ENCODE measurements at places on chromosomes 6 and 20.
A peak's percentile ranks its signal among the peaks of the same experiment; 100 is the strongest.

- H3K36me3 ChIP-seq = no peaks in the 10 kb centered on the region
- no peak for DNase-seq
- H3K4me1 ChIP-seq = no peaks in the 10 kb centered on the region
- H3K27ac ChIP-seq = no peak overlapping the region
- H3K4me3 ChIP-seq = no peak overlapping the region
These were observed 454.6 kb upstream of the EYS start for GRCh38 chr6:66161546-66162108.

DNA sequence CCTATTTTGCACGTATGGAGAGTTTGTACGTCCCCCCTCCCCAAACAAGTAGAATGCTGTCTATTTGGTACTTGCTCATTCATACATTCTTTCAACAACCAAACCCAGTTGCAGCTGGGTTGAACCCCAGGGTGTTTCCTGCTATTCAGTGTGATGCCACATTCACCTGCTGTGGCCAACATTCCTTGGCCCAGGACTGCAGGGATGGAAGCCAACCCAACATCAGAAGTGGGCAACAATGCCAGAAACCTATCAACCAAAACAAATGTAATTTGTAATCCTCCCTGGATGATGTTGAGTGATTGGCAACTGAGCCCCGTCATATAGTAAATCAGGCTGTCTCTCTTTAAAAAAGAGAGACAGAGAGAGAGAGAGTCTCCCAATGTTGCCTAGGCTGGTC, 8.9 kb downstream of the NT5E start:
- peaks cover 92% of the 10 kb centered on the region for H3K4me1 ChIP-seq
- no peak for DNase-seq
- peaks cover 32% of the 10 kb centered on the region for H3K36me3 ChIP-seq
- H3K27ac ChIP-seq = peak overlapping the region; percentile 10
- peaks cover 3% of the 10 kb centered on the region for H3K27me3 ChIP-seq
- no peak overlapping the region for H3K4me3 ChIP-seq

GRCh38 chr6:134161041-134161440, 108.6 kb upstream of the SLC2A12 start:
- peaks cover 2% of the 10 kb centered on the region for H3K27me3 ChIP-seq
- H3K4me1 ChIP-seq = no peaks in the 10 kb centered on the region
- no peak for DNase-seq

- no peak overlapping the region for H3K4me3 ChIP-seq
- H3K36me3 ChIP-seq = no peaks in the 10 kb centered on the region
- no peaks in the 10 kb centered on the region for H3K27me3 ChIP-seq
- no peak overlapping the region for H3K27ac ChIP-seq
- no peak for DNase-seq
These were observed 30.0 kb downstream of the ALDH5A1 start for GRCh38 chr6:24524805-24525204.

DNA sequence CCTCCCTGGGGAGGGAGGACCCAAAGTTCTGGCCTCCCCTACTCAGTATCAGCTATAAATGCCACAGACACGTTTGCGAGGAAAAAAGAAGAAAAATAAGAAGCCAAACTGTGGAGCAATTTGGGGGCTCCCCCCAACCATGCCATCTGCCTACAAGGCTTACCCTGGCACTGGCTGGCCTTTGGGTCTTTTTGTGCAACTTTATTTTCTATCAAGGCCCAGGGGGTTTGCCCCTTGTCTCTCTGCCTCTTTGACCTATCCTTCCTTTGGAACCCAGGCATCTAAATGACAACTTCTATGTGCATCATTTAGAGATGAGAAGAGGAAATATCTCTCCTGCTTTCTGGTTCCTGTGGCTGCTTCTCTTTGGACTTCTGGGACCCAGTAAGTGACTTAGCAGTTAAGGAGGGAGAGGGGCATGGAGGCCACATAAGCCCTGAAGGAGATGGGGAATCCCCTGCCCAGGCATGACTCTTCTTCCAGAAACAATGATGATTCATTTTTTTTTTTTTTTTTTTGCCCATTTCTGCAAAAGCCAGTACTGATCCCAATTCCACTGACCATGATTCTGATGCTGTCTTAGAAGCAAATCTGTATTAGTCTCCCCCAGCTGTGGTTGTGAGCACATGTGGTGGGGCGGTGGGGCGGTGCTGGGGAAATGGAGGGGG, at the start of gene MUC22:
MUC22 (plus strand) TSS at position 82 of the 668 bp plus-strand sequence; CDS start at position 315, 233 bp downstream.
- peaks cover 2% of the 10 kb centered on the region for H3K4me1 ChIP-seq
- H3K4me3 ChIP-seq = no peak within 1 kb of the TSS
- H3K27me3 ChIP-seq = peaks cover 11% of the 10 kb centered on the region

GRCh38 chr20:47708140-47708807, 77.0 kb downstream of the SULF2 start:
- no peak overlapping the region for H3K4me3 ChIP-seq
- H3K27me3 ChIP-seq = peaks cover 2% of the 10 kb centered on the region
- DNase-seq = no peak
- H3K4me1 ChIP-seq = no peaks in the 10 kb centered on the region
- no peak overlapping the region for H3K27ac ChIP-seq

Measured in activated T-helper 2 cell treated with anti-CD3 and anti-CD28 coated beads, Interferon-gamma antibody, Interleukin-2, Interleukin-4, amounts not matched to agents 10 μg/mL and 5 μg/mL and 100 μg/mL, durations not matched to agents 14 hours and 24 hours and 36 hours (primary cell).